ENCODE measurements at places on chromosomes 12 and 14.

GRCh38 chr14:36935976-36936678, 236.3 kb downstream of the SLC25A21 start:
- peak; percentile 48 for DNase-seq

- DNase-seq: peak; percentile 12
Measured at GRCh38 chr12:10068644-10069043, 30.1 kb downstream of the CLEC1A start.

GRCh38 chr12:15276088-15276698, 46.1 kb upstream of the PTPRO start:
- peak; percentile 61 for DNase-seq

- no peak for DNase-seq
Measured at GRCh38 chr14:105140581-105140980, 28.0 kb downstream of the JAG2 start.

- DNase-seq: peak; percentile 79
Measured at GRCh38 chr12:29889737-29890136, 106.0 kb upstream of the TMTC1 start.

DNA sequence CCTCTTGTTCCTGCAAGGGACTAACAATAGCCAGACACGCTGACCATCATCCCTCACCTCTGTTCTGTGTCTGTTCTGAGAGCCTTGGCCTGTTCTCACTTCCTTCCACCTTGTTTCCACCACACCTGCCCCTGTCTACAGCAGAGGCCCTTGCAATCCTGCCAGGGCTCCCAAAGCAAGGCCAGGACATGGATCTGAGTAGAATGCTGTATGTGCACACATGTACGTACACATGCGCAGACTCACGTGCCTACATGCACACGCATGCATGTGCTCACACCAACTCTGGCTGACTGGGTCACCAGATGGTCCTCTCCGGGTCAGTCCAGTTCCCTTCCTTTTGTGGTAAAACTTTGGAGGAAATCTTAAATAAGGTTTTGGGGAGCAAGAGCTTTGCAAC, 133.0 kb upstream of the C14orf180 start:
- DNase-seq: no peak

GRCh38 chr12:129607301-129607700, 296.5 kb downstream of the TMEM132D start:
- peak; percentile 53 for DNase-seq

- DNase-seq: no peak
Measured at GRCh38 chr14:76867516-76868453, 41.6 kb downstream of the LRRC74A start.
